Muscle of arm (tissue), 14 donors: ENCODE measurements at places on chromosomes 13 and 19.

DNA sequence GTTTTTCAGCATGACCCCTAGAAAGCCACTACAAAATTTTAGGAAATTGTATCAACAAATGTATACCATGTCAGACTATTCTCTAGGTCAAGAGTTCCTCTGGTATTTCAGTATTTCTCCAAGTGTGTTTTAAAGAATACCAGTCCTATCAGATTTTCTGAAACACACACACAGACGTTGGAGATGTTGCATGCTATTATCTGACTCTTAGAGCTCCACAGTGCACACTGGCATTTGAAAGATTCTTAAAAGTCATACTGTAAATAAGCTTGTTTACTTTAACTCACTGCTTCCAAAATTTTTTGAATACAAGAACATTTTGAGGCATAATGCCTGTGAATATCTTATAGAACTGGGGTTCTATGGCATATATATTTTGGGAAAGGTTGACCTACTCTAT, 33.8 kb upstream of the VWA8 start:
- DNase-seq = no peak

- no peak for DNase-seq
Observed at GRCh38 chr19:17021793-17022590, 4.6 kb downstream of the CPAMD8 start.

DNA sequence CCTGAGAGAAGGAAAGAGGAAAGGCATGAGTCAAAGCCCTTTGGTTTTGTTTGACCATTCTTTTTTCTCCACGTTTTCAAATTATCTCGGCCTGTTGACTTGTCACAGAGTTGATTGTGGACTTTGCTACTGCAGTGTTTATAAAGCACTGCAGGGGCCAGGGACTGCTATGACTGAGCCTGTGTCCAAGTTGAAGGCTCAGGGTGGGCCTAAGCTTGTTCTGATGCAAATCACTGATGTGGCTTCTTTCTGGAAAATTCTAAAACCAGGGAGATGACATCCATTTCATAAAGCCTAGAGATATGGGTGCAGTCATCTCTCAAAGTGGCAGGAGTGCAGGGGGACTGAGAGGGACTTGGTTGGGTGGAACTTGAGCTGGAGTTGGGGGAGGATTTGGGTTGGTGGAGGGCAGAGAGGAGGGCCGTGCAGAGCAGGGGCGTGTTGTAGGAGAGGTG, 1.2 kb upstream of the CXCL17 start:
- no peak for DNase-seq

DNA sequence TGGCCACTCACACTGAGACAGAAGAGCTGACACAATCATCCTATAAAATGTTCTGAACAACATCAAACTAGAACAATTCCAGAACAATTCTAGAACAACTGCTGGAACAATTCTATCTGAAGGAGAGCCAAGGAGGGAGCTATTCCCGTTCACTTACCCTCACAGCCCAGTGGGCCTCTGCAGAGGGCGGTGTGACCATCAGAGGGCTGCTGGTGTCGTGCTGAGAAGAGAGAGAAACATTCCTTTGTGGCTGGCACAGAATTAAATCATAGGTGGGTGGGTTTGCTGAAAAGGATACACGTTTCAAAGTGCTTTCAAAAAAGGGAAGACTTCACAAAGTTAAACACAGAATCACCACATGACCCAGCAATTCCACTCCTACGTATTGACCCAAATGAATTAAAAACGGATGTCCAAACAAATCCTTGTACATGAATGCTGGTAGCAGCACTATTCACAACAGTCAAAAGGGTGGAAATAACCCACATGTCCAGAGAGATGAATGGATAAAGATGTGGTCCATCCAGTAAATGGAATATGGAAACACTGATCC, 34.9 kb downstream of the EPS15L1 start:
- no peak for DNase-seq

DNA sequence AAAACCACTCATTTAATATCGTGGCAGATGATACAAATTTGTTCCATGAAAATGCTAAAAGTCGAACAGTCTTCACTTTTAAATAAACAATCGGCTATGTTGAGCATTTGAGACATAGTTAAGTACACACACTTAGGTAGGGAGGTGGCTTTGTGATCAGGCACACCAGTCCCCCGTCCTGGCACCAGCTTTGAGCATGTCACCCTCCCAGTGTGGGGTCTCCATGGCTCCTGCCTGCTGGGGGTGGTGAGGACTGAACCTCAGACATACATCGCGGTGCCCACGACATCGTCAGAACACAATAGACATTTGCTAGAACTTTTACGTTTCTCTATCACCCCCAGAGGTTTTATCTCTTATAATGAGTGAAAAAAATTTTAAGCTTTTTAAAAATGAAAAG, 62.0 kb downstream of the RFX2 start:
- no peak for DNase-seq

DNA sequence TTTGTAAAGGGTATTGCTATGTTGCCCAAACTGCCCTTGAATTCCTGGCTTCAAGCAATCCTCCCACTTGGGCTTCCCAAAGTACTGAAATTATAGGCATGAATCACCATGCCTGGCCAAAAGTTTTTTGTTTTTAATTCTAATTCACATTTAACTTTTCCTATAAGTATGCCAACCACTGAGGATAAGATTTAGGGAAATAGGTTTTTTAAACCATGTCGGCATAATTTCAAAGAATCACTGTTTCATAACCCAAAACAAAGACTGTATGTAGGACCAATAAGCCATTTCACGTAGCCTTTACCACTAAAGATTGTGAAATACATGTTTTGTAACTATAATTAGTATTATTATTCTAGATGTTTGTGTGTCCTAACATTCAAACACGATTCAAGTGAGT, 8.2 kb downstream of the ZDHHC20 start:
- DNase-seq = no peak

GRCh38 chr19:45569619-45570421, 14.8 kb downstream of the OPA3 start:
- no peak for DNase-seq

DNA sequence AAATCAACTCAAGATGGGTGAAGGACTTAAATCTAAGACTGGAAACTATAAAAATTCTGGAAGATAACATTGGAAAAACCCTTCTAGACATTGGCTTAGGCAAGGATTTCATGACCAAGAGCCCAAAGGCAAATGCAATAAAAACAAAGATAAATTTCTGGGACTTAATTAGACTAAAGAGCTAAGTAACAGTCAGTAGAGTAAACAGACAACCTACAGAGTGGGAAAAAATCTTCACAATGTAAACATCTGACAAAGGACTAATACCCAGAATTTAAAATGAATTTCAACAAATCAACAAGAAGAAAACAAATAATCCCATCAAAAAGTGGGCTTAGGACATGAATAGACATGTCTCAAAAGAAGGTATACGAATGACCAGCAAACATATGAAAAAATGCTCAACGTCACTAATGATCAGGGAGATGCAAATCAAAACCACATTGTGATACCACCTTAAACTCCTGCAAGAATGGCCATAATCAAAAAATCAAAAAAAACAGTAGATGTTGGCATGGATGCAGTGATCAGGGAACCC, 6.3 kb upstream of the RFX1 start:
- DNase-seq = no peak

- DNase-seq = no peak
Observed at GRCh38 chr13:60355056-60355455, 42.0 kb upstream of the TDRD3 start.

GRCh38 chr19:16085115-16085514, 8.8 kb downstream of the TPM4 start:
- DNase-seq = no peak

GRCh38 chr13:51213173-51213728, 8.9 kb upstream of the FAM124A start:
- DNase-seq = no peak

DNA sequence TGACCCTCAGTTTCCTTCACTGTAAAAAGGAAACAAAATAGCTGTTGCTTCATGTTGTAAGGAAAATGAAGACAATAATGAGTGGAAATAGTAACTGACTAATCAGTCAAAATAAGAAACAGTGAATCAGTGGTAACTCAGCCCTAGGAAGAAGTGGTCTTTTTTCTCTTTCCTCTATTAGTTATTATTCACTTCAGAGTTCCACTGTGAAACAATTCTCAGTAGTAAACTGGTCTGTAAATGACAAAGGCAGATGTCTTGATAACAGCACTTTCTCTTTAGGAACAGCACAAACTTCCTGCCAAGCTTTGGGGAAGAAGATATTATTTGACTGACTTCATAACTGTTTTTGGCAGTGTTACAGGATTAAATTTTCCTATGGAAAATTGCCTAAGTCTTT, 600.5 kb upstream of the KLHL1 start:
- DNase-seq = peak; percentile 32

DNA sequence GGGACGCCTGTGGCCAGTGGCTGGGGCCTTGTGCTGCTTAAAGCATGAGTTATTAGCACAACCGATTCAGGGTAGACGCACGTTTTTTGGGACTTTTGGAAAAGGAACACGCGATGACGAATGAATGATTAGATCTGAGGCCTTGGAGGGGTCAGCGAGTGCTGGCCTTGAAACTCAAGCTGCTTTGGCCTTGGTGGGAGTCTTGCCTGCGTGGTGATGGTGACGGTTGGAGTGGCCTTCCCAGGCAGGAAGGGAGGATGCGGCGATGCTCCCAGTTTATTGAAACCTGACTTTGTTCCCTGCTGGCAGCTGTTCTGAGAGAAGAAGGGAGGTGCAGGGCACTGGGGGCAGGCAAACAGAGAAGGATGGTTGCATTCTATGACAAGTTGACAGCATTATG, 63.1 kb upstream of the RNF113B start:
- DNase-seq = no peak

DNA sequence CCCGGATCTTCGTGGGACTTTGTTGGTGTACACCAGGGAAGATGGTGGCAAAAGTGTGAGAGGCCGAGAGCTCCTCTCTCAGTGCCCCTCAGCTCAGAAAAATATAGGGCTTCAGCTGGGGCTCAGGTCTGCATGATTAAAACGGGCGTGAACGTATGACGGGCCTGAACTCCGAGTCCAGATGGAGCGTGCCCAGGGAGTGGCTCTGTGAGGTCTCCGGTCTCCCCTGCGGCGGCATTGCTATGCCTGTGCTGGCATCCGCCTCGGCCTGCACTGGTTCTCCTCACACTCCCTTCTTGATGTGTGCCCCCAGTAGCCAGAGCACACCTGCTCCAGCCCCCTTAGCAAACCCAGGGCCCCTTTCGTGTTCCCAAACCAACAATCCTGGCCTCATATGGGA, 82.0 kb downstream of the TEX29 start:
- DNase-seq = no peak

- no peak for DNase-seq
Observed at GRCh38 chr19:35030257-35031071, at the start of gene SCN1B. Gene SCN1B, plus strand, starts transcription at chr19:35030470. Its CDS starts 351 bp downstream, at chr19:35030821.

GRCh38 chr13:84025824-84026223, 143.6 kb upstream of the SLITRK1 start:
- DNase-seq = no peak

GRCh38 chr19:2014131-2014571, 1.4 kb downstream of the BTBD2 start:
- DNase-seq = no peak

GRCh38 chr19:15438124-15438496, 11.6 kb downstream of the WIZ start:
- DNase-seq = no peak
